AG04450 (cell line): ENCODE measurements at places on chromosomes 1 and 21.

DNA sequence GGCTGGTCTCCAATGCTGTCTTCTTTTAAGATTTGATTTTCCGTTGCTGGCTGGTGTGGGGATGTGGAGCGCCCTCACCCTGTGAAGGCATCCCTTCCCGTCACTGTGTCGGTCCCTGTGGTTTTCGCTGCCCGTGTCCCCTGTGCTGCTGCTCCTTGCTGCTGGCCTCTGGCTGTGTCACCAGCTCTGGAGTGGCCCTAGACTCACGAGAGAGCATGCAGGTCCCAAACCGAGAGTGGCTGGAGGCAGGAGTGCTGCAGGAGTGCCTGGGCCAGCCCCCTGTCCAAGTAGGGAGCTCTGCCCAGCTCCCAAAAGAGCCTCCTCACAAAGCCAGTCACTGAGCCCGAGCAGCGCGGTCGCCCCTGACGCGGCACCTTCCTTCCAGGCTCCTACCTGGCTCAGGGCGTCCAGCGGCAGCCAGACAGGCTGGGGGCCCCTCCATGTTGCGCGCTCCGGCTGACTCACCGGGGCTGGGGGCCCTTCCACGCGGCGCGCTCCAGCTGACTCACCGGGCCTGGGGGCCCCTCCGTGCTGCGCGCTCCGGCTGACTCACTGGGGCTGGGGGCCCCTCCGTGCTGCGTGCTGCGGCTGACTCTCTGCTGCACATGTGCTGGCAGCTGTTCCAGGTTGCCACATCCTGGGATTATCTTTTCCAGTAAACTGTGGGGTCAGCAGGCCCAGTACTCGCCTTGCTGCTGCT, 106.7 kb upstream of the COL6A1 start:
- DNase-seq, result peak; percentile 95

- DNase-seq, result no peak
Measured at GRCh38 chr21:43923391-43923790, 58.4 kb downstream of the AGPAT3 start.

DNA sequence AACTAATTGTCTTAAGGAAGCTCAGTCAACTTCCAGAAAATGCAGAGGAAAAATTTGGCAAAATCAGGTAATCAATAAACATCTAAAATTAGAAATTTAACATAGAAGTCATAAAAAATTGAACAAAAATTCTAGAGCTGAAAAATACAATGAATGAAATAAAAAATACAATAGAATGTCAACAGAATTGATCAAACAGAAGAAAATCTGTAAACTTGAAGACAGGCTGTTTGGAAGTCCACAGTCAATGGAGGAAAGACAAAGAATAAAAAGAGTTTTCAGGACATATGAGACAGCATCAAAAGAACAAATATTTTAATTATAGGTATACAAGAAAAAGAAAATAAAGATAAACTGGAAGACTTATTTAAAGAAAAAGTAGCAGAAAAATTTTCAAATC, 469.0 kb downstream of the RWDD3 start:
- DNase-seq, result no peak

DNA sequence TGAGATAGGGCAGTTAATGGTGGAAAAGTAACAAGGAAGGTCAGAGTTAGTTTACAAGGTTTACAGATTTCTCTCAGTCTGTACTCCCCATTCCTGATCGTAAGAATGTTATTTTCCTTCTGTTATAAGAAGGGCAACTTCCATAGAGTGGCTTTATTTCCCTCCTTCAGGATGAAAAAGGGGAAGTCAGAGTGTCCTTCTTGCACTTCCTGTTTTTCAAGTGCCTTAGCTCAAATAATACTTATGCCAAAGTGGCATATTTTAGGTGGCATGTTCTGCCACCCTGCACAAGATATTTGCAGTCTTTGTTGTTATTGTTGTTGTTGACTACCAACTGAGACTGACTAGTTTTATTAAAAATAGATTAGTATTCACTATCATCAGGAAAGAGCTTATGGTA, 730.7 kb upstream of the ADGRL4 start:
- no peak for DNase-seq

GRCh38 chr1:81717230-81717629, 83.5 kb upstream of the ADGRL2 start:
- DNase-seq, result no peak

GRCh38 chr1:211975152-211975941, 60.0 kb downstream of the INTS7 start:
- no peak for DNase-seq

- DNase-seq, result no peak
Measured at GRCh38 chr1:22452481-22452957, 868 bp downstream of the ZBTB40 start.
